Activated CD4-positive, alpha-beta T cell treated with anti-CD3 and anti-CD28 coated beads, Interleukin-2, amount 10 ng/mL, durations not matched to agents 7 days and 5 days (primary cell): ENCODE measurements at places on chromosomes 7 and 10. TPM values are rescaled to one million over a fixed set of nuclear protein-coding genes. Genes with fewer than 3 reads are reported as not detected.

- no peak for DNase-seq
- H3K4me3 ChIP-seq: no peak overlapping the region
- no peak overlapping the region for H3K27ac ChIP-seq
- peaks cover 14% of the 10 kb centered on the region for H3K4me1 ChIP-seq
Measured at GRCh38 chr7:5541087-5541992, 117.7 kb upstream of the TNRC18 start.

GRCh38 chr7:106222545-106222944, 62.2 kb downstream of the NAMPT start:
- H3K4me1 ChIP-seq: peaks cover 17% of the 10 kb centered on the region
- peaks cover 14% of the 10 kb centered on the region for H3K27me3 ChIP-seq
- no peak overlapping the region for H3K4me3 ChIP-seq
- H3K36me3 ChIP-seq: no peaks in the 10 kb centered on the region
- no peak overlapping the region for H3K27ac ChIP-seq
- DNase-seq: no peak

- no peak for DNase-seq
- H3K27ac ChIP-seq: no peak overlapping the region
- no peaks in the 10 kb centered on the region for H3K27me3 ChIP-seq
- no peaks in the 10 kb centered on the region for H3K36me3 ChIP-seq
Measured at GRCh38 chr7:71548746-71549145, 416.8 kb downstream of the GALNT17 start.

- DNase-seq: no peak
- no peaks in the 10 kb centered on the region for H3K36me3 ChIP-seq
- H3K27me3 ChIP-seq: no peaks in the 10 kb centered on the region
- H3K27ac ChIP-seq: no peak overlapping the region
- H3K4me3 ChIP-seq: no peak overlapping the region
Measured at GRCh38 chr10:131723297-131724168, 177.3 kb upstream of the PPP2R2D start.

GRCh38 chr10:16756561-16757221, 60.5 kb downstream of the RSU1 start:
- no peak overlapping the region for H3K27ac ChIP-seq
- H3K4me1 ChIP-seq: no peaks in the 10 kb centered on the region
- DNase-seq: no peak
- peaks cover 11% of the 10 kb centered on the region for H3K36me3 ChIP-seq

GRCh38 chr7:46654546-46655443, 733.7 kb upstream of the IGFBP3 start:
- no peak for DNase-seq
- no peak overlapping the region for H3K4me3 ChIP-seq
- no peaks in the 10 kb centered on the region for H3K27me3 ChIP-seq

DNA sequence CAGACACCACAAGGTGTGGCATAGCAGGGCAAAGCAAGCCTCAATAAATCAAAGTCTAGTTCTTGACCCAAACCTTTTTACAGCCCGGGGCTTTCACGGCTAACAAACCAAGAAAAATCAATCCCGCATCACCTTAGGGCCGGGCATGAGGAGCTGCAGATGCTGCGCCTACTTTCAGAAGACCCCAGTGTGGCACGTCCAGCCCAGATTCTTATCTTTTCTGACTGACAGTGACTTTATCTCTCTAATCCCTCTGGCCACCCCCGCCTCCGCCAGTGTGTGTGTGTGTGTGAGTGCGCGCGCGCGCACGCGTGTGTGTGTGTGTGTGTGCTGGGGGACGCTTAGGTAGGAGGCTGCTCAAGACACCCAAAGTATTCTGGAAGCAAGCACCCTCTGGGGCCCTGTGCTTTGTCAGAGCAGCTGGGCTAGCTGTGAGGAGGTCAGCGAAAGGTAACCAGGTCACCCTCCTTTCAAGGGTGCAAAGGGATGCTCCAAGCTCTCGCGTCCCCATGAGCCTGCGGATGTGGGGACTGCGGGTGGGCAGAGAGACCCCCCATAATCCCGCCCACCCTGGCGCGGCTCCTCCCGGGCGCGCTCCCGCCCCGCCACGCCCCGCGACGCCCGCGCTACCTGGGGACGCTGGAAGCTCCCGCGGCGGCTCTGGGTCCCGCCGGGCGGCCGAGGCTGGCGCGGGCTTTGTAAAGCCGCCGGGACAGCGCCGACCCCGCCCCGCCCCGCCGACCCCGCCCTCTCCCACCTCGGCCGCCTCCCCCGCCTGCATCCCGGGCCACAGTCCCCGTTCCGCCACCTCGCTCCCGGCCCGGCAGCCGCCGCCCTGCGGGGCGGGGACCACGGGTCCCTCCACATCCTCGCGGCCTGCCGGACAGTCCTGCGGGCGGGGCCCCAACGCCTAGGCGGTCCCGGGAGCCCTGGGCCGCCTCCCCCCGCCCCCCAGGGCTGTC, 57.1 kb upstream of the RHOBTB1 start:
- H3K27ac ChIP-seq: no peak overlapping the region
- peaks cover 62% of the 10 kb centered on the region for H3K27me3 ChIP-seq
- no peak for DNase-seq
- no peak overlapping the region for H3K4me3 ChIP-seq
- no peaks in the 10 kb centered on the region for H3K36me3 ChIP-seq
- no peaks in the 10 kb centered on the region for H3K4me1 ChIP-seq

- no peaks in the 10 kb centered on the region for H3K36me3 ChIP-seq
- H3K27me3 ChIP-seq: peaks cover 7% of the 10 kb centered on the region
- no peak overlapping the region for H3K27ac ChIP-seq
Measured at GRCh38 chr7:102294589-102294988, 7.9 kb downstream of the SH2B2 start.

- peaks cover 37% of the 10 kb centered on the region for H3K27me3 ChIP-seq
- no peak overlapping the region for H3K27ac ChIP-seq
- no peaks in the 10 kb centered on the region for H3K36me3 ChIP-seq
- H3K4me1 ChIP-seq: peaks cover 6% of the 10 kb centered on the region
- no peak for DNase-seq
- no peak overlapping the region for H3K4me3 ChIP-seq
Measured at GRCh38 chr7:108451296-108451848, 4.9 kb downstream of the NRCAM start.

DNA sequence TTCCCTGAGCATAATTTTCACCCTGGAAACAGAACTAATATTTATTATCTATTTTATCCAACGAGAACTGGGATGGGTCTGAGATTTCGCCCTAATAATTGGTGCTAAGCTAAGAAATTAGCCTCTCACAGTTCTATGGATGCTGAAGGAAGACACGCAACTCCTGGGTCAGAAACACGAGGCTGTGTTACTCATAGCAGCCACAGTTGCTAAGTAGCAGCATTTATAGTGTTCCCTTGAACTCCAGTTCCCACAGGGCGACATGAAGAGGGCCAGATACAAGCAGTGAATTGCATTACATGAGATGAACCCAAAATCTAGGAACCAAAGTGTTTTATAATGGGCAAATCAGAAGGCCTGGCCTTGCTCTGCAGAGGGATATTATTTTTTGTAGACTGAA, 109.8 kb upstream of the AGR3 start:
- no peaks in the 10 kb centered on the region for H3K4me1 ChIP-seq
- no peak for DNase-seq
- no peak overlapping the region for H3K27ac ChIP-seq

- no peaks in the 10 kb centered on the region for H3K27me3 ChIP-seq
- H3K27ac ChIP-seq: no peak overlapping the region
- peaks cover 22% of the 10 kb centered on the region for H3K4me1 ChIP-seq
Measured at GRCh38 chr10:47290338-47290737, 9.7 kb upstream of the GDF10 start.

SPDYE2 gene
- total RNA-seq: not detected

RAB19 gene
- 6.9 TPM for total RNA-seq

ANXA8L1 gene
- total RNA-seq: 0.15 TPM

ANKRD30A gene
- total RNA-seq: not detected

C7orf57 gene
- 0.10 TPM for total RNA-seq

SERPINE1 gene
- total RNA-seq: 0.05 TPM

PIP gene
- total RNA-seq: not detected

NPFFR1 gene
- not detected for total RNA-seq

RSPH10B2 gene
- 0.31 TPM for total RNA-seq
